ENCODE measurements at places on chromosomes 2 and 18.

- DNase-seq: no peak
Measured at GRCh38 chr2:138500592-138501424, 762 bp upstream of the SPOPL start.

GRCh38 chr2:3298191-3298590, 79.4 kb downstream of the EIPR1 start:
- no peak for DNase-seq

- no peak for DNase-seq
Measured at GRCh38 chr2:197949224-197949623, 144.8 kb downstream of the PLCL1 start.

DNA sequence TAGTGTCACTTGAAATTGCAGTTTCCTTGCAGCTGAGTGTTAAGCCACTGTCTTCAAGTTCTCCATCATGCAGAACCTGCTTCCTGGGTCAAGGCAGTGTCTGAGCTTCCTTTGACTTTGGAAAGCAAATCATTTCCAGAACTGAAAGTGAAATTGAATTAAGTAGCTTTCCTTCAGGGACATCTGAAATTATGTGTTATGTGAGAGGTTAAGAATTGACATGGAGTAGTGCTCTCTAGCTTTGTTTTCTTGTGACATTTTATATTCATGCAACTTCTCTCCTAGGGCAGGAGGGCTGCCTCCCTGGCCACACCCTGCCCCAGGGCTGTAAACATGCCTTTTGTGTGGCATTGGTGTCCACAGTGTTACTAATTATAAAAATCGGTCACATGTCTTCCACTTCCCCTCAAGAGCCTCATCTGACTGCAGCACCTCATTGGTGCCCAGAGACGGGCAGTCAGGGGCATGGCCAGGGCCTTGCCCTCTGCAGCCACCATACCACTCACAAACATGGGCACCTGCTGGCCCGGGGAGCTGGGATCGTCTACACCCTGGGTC, 14.4 kb downstream of the RAB12 start:
- no peak for DNase-seq

GRCh38 chr2:44706681-44707553, 234.6 kb upstream of the SIX3 start:
- no peak for DNase-seq

All from AG10803 (cell line).